Stimulated activated CD8-positive, alpha-beta memory T cell treated with anti-CD3 and anti-CD28 coated beads, Interleukin-4, amount 100 ng/mL, for 4 hours (primary cell): ENCODE measurements at places on chromosomes 4 and X.

DNA sequence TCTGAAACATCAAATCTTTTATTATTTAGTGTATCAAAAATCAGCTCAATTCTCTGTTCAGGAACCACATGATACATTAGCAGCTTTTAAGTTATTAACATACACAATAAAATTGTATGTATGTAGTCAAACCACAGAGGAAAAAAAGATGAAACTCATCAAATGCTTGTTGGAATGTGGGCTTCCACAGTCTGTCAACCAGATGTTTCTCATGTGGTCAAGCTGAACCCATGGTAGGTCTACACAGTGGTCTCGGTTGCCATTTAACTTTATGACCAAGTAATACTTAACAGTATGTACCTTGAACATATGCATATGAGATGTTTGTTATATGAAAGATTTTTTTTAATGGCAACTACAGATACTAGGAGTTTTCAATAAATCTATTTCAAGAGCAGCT is 427.8 kb downstream of the IL15 start:
- no peak for DNase-seq

DNA sequence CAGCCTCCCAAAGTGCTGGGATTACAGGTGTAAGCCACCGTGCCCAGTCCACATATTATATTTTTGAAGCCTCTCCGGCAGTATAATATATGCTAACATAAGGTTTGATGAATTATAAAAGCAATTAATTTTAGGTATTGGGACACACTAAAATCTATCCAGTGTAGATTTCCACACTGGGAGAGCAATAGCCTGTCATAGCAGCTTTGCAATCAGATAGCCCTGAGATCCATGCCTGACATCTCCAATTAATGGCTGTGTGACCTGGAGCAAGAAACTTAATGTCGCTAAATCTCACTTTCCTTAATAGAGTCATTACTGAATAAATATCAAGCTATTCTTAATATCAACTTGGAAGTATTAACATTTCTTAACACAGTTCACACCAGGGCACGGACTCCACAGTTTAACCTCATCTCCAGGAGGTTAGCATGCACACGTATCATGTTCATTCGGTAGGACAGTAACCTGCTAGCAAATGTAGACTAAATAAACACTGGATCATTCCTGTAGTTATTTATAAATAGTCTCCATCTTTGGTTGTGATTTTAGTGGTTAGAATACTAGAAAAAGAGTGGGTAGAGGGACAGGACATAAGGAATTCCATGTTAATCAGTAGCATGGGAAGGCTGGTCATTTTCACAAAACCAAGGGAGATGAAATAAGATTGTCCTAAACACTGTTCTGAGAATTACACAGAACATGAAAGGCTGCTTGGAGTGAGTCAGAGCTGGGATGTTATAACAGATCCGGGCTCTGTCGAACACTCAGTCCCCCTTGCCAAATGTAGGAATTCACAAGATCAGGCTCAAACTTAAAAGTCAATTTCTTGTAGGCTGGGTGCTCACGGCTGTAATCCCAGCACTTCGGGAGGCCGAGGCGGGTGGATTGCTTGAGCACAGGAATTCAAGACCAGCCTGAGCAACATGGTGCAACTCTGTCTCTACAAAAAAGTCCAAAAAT is 254.7 kb downstream of the PALLD start:
- no peak for DNase-seq

- DNase-seq = no peak
These were observed 1973.0 kb upstream of the AGA start for GRCh38 chr4:179415037-179415846.

DNA sequence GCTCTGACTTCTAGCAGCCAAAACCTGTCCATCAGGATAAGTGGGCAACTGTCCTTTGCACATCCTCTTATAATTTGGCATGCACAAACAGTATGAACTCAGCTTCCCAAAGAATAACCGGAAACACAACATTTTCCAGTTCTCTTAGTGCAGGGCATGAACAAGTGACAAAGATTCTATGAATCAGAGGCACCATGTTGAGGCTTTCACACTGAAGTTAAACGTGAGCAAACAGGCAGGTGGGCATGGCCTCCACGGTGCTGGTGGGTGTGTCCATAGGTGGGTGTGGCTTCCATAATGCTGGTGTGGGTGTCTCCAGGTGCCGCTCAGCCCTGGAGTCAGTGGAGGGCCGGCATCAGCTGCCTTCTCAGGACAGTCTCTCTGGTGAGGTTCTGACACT is 196.5 kb downstream of the SMIM20 start:
- no peak for DNase-seq

- no peak for DNase-seq
These were observed 742.0 kb upstream of the FRG1 start for GRCh38 chr4:189198624-189199023.

GRCh38 chrX:124940531-124940930 is 379.1 kb upstream of the TEX13C start:
- DNase-seq = no peak

DNA sequence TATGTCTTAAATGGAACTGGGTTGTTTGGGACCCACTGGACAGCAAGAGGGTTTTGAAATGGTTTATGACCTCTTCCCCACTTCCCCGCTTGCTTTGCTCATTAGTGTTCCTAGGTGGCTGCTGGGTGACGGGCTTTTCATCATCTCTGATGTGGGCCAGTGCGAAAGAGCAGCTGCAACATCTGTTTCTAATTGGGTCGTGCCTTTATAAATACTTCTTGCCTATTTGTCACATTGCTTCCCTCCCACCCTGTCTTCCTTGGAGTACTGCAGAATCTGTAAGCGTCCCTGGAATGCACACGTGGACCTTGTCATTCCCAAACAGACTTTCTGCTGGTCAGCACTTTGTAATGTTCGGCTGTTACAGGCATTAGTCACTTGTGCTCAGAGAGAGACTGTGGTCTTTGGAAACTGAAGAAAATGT is 35.2 kb downstream of the SEPTIN11 start:
- DNase-seq = no peak

DNA sequence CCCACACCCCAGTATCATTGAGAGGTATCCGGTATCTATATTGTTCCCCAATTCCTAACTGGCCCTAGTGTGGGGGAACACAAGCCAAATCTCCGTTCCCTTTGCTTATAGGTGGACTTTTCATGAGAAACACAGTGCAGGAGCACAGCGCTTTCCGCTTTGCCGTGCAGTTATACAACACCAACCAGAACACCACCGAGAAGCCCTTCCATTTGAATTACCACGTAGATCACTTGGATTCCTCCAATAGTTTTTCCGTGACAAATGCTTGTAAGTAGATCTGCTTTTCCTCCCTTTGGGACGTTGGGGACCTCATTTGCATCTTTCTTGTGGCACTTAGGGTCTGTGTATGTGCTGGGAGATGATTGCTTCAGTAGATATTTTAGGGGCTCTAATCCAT is 1.6 kb downstream of the GRIA3 start:
- DNase-seq = no peak

GRCh38 chr4:108878806-108879205 is 116.0 kb upstream of the ETNPPL start:
- no peak for DNase-seq

- DNase-seq = no peak
These were observed 46.7 kb downstream of the KCNIP4 start for GRCh38 chr4:21901831-21902230.

DNA sequence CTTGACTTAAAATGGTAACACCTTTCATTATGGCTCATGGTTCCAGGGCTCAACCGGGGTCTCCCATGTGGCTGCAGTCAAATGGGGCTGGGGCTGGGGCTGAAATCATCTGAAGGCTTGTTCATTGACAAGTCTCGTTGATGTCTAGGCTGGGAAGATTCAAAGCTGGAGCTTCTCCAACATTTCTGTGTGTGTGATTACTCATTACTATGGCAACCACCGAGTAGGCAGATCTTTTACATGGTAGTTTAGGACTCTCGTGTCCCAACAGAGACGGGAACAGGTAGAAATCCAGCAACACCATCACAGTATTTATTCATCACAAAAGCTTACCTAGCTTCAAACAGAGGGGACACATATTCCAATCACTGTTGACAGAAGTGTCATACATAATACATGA is 7.8 kb downstream of the YTHDC1 start:
- DNase-seq = no peak

DNA sequence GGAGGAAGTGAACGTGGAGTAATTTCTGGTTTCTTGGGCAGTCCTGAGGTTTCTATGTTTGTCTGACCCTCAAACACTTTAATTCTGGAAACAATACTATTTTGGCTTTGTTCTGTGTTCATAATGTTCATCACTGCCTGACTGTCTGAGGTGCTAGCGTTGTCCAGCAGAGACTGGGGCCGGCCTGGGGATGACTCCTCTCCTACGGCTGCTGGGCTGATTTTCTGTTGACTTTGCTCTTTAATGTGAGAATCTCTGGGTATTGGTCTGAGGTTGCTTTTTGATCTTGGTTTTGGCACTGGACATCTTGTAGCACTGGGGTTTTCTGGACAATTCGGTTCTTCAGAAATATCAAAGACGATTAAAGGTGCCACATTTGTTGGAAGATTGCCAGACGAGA is 75.8 kb downstream of the RPS3A start:
- no peak for DNase-seq

DNA sequence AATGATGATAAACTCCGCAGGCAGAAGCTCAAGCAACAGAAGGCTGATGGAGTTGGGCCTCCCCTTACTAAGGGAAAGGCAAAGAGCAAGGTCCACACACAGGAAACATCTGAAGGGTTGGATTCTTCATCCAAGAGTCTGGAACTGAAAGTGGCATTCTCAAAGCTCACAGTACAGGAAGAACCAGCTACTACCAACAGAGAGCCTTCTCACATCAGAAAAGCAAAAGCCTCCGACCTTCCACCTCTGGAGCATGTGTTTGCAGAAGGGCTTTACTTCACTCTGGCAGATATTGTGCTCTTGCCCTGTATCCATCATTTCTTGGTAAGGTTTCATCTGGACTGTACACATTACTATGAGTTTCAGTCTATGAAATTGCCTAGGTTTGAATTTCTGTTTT is 10.6 kb downstream of the GSTCD start:
- DNase-seq = no peak

- DNase-seq = no peak
These were observed 309.2 kb downstream of the BCOR start for GRCh38 chrX:39788521-39788920.

GRCh38 chr4:100147198-100147597 is 43.1 kb downstream of the DDIT4L start:
- DNase-seq = no peak

DNA sequence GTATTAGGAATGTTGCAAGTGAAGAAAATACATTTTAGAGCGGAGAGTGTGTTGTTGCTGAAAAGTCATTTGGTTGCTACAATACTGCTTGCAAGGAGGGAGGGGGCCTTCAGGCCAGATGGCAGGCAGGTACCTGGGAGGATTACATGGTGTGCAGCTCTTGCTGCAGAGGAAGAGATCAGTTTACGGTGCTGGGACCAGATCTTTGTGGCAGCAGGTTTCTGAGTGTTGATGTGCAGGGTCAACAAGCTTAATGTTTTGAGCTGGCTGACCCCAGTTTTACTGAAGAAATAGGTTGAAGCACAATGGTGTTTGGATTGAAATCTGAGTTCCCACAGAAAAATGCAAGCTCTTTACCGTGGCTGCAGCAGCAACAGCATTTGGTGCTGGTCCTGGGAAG is 96.4 kb upstream of the DDIT4L start:
- no peak for DNase-seq

DNA sequence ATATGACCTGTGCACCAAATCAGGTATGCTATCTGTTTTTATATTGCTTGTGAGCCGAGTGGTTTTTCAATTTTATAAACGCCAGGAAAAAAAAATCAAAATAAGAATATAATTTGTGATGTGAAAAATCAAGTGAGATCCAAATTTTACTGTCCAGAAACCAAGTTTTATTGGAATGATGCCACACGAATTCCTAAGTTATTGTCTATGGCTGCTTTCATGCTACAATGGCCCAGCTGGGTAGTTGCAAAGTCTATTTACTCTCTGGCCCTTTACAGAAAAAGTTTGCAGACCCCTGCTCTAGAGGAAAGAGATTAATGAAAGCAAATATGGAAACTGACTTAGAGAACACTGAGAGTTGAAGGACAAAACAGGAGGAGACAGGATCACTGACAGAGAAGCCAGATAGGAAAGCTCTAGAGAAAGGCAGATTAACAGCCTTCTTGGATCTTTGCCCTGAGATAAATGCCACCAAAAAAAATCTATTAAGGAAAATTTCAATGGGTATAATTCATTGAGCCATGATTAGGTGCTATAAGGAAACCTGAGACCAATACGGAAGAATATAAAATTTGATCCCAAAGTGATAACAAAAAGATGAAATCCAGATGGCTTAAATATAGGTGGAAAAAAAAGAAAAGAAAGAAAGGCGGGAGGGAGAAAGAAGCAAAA is 29.8 kb downstream of the PRSS12 start:
- DNase-seq = no peak

DNA sequence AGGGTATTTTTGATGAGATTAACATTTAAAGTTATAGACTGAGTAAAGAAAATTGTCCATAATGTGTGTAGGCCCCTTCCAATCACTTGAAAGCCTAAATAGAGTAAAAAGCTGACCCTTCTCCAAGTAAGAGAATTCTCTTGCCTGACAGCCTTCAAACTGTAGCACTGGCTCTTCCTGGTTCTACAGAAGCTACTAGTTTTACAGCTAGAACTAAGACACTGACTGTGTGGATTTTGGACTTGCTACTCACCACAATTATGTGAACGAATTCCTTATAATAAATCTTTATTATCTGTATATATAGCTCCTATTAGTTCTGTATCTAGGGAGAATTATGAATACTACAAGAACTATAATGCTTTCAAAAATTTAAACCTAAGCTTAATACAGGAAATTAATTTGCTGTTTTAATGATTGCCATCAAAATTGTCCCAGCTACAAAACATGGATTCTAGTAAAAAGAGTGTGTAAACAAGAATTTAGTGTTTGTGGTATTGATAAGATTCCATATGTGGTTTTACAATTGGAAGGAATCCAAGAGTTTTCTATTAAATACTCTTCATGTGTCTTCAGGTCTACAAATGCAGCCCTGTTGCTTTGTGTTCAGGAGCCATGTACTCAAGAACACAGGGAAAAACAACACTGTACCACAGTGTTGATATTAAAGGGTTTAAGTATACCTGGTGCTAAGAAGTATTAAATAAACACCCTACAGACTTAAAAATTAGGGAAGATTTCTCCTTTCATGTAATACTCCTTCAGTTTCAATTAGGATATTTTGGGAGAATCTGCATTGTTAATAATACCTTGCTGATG is 366.5 kb downstream of the CXXC4 start:
- DNase-seq = no peak

GRCh38 chr4:63459329-63459728 is 949.9 kb downstream of the TECRL start:
- no peak for DNase-seq

DNA sequence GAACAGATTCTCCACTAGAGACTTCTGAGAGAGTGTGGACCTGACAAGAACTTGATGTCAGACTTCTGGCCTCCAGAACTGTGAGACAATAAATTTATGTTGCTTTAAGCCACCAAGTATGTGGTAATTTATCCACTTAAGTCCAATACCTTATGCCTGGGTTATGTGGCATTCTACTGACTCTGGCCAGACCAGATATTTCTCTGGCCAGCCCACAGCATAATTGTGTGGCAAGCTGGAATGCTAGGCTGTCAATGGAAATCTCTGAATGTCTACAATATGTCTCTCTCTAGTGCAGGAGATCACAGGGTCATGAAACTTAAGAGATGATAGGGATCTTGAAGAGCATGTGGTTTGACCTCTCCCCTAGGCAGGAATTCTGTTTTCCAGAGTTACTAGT is 251.0 kb downstream of the ZNF674 start:
- DNase-seq = no peak

- no peak for DNase-seq
These were observed 502.5 kb downstream of the GRXCR1 start for GRCh38 chr4:43394976-43395375.

GRCh38 chr4:113725963-113726362 is 35.6 kb downstream of the CAMK2D start:
- DNase-seq = no peak
